ENCODE measurements at places on chromosomes 13 and 19.

DNA sequence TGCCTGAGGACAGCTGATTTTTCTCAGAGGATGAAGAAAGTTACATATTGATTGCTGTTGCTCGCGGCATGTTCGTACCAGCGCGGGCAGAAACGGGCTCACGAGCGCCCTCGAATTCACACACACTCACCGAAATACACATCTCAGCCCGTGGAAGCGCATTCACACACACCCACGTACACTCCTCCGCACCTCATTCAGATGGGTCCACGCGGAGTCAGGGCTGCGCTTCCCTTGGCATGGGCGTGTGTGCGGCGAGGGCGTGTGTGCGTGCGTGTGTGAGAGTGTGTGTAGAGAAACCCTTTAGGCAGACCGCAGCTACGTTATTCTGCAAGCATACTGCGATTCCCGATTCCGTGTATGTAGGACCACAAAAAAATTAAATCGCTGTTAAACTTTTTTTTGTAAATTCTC, 2.1 kb upstream of the PCDH17 start:
- DNase-seq = no peak

DNA sequence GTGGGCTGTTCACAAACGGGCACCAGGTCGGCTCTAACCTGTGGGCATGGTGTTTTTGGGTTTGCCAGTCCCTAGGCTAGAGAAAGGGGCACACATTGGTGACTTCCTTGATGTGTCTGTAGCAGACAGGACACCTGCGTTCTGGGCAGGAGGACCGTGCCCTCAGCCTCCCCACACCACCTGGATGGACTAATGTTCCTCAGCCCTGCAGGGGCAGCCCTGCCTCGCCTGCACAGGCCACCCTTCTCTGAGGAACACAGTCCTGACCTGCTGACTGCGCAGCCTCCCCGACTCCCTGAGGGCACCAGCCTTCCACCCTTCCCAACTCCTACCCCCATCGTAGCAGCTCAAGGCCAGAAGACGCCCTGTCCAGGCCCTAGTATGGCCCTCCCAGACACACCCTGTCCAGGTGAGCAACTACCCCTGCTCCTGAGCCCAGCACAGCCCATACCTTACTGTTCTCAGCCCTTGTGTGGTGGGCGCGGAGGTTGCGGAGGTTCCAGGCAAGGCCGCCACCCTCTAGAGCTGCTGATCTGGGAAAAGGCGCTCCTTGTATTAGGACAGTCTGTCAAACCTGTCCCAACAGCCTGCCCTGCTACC, 55.7 kb downstream of the GGACT start:
- DNase-seq = no peak

- DNase-seq = no peak
Observed at GRCh38 chr13:71869274-71869673, 2.3 kb upstream of the DACH1 start.

DNA sequence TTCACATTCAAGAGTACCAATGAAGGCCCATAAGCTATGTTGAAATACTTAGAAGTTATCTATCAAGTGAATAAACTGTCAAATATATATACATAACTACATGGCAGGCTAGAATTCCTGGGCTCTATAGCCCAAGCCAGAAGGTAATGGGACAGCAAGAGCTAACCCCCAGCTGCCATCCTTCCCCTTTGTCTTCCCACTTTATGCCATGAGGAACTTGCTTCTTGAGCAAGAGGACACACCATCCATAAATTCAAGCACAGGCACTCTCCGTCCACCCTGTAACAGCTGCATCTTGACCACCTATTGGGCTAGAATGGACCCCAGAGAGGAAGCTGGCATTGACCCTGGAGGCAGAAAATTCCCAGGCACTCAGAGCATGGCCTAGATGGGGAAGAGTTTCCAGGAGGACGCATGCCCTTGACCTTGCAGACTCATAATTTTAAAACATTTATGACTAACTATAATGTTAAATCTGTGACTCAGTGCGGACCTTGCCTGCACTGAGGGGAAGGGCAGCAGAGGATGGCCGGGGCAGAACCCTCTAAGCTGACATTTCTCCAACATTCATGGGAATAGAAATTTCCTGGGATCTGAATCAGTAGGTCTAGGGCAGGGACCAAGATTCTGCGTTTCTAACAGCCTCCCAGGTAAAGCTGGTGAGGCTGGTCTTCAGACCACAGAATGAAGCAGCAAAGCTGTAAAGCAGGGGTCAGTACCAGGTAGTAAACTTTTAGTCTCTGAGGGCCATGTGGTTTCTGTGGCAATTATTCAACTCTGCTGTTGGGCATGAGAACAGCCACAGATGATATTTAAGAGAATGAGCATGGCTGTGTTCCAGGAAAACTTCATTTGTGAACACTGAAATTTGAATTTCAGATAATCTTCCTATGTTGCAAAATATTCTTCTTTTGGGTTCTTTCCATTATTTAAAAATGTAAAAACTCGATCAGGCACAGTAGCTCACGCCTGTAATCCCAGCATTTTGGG, 71.4 kb upstream of the CLDN10 start:
- DNase-seq = no peak

- DNase-seq = peak; percentile 71
Observed at GRCh38 chr13:41492432-41493260, 35.3 kb downstream of the RGCC start.

GRCh38 chr13:43515531-43515930, 271.2 kb downstream of the ENOX1 start:
- DNase-seq = no peak

- no peak for DNase-seq
Observed at GRCh38 chr19:13120817-13121216, 2.8 kb downstream of the NACC1 start.

DNA sequence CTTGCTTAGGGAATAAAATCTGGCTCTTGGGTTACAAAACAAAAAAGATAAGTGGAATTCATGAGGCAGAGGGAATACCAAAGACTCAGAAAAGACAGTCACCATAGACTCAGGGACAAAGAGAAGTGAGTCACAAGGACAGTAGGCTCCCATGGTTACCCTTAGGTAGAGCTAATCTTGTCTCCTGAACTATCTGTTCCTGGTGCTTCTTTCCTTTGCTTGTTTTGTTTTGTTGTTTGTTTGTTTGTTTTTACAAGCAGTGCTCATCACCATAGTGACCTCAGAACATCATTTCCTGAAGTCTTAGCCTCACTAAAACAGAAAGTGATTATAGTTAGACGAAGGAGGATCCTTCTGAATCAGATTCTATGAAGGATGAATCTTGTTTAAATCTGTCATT, 142.3 kb upstream of the SOX21 start:
- no peak for DNase-seq

DNA sequence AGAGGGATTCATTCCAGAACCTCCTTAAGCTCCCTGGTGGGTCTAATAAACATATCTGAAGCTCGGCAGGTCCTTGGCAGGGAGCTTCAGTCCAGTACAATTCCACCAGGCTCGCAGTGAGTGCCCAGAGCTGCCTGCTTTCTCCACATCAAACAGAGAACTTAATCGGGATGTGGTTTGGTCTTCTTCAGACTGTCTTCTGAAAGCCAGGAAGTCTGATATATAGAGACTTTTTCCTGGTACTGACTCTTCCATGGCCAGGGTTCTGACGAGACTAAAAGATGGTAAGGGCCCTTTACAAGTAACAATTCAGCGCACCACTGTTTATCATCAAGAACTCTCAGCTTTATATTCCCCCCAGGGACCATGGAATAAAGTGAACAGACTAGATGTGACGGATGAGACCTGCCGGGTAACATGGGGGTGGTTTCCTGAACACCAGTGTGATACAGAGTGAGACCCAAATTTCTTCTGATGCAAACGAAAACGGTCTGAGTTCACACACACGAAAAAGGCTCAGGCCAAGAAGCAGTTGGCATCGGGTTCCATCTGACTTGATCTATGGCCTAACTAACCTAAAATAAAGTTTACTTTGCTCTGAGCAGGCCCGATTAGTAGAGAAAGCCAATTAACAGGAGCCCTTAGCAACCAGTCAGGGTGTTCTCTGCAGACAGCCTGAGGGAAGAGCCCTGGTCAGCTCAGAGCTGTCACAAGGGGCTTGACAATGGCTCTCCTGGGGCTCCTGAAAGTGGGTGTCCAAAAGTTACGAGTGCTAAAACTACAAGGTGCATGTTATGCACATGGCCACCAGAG, 29.0 kb downstream of the RANBP3 start:
- DNase-seq = peak; percentile 32

GRCh38 chr19:55546822-55547614, 1.7 kb upstream of the SBK3 start:
- DNase-seq = no peak

GRCh38 chr19:47641891-47642485, 33.1 kb downstream of the BICRA start:
- DNase-seq = no peak

DNA sequence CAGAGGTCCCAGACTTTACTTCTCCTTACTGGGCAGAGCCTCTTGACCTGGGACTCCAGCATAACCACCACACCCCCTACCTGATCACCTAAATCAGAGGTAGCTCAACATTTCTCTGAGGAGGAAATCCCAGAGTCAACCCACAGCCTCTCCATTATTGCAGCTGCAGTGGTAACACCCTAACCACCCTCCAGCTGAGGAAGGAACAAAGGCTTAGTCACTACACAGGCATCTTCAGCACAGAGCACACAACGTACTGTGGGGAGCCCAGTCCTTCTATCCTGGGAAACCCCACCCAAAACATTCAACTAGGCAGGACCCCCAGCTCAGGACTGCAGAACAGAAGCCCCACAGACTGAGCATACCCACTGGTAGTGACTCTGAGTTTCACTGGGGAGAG, 824.7 kb upstream of the SLITRK5 start:
- DNase-seq = no peak

- DNase-seq = no peak
Observed at GRCh38 chr13:50797091-50797490, 46.4 kb downstream of the DLEU7 start.

GRCh38 chr13:77305266-77305665, 21.6 kb downstream of the MYCBP2 start:
- DNase-seq = no peak

DNA sequence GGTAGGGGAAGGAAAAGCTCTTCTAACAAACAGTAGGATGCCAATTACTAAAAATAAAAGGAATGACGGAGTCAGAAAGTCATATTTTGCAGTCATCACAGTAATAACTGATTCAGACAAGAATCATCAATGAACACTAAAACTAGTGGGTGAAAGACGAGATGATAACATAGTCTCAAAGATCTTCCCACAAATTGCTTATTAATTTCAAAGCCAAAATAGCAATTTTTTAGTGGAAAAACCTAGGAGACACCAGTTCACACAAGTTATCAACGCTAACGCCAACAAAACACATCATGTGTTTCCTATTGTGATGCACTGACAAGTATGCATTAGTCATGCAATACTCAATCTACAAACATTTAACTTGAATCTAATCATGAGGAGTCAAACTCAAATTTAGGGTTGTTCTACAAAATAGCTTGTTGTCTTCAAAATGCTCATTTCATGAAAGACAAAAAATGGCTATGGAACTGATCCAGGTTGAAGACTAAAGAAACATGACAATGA, 18.6 kb downstream of the ZNF233 start:
- no peak for DNase-seq

DNA sequence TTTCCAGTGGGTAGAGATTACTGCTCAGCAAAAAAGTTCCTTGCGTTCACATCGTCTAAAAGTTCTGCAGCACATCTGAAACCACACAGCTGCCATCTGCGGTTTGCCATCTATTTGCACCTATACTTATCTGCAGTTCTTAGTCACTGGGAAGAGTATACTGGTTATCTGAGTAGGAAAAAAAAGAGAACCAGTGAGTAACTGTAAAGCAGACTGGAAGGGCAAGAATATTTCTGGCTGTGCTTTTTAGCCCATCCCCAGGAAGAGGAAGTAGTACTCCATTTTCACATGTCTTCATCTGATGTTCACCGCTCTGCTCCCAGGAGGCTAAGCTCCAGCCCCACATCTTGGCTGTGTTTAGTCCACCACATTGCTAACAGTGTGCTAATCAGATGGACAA, 35.6 kb downstream of the EFNB2 start:
- DNase-seq = no peak

- DNase-seq = no peak
Observed at GRCh38 chr19:15374796-15375440, 4.7 kb downstream of the AKAP8 start.

GRCh38 chr19:29812080-29812880, 489 bp downstream of the CCNE1 start:
- DNase-seq = no peak

- DNase-seq = peak; percentile 3
Observed at GRCh38 chr13:51222037-51222685, at the start of gene FAM124A. Gene FAM124A, plus strand, starts transcription at chr13:51222398. Its CDS starts 104 bp downstream, at chr13:51222502.

- no peak for DNase-seq
Observed at GRCh38 chr19:56141417-56141993, 418 bp downstream of the ZNF444 start.

DNA sequence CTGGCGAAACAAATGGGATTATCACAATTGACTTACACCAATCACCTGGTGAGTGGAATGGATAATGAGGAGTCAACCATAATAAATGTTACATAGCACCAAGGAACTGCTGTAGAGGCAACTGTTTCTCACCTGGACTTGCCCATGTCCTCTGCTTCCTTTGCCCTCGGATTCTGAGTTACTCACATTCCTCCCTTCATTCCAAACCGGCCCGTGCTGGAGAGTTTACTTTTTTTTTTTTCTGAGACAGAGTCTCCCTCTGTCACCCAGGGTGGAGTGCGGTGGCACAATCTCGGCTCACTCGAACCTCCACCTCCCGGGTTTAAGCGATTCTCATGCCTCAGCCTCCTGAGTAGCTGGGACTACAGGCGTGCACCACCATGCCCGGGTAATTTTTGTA, 41.5 kb upstream of the TSC22D1 start:
- no peak for DNase-seq

DNA sequence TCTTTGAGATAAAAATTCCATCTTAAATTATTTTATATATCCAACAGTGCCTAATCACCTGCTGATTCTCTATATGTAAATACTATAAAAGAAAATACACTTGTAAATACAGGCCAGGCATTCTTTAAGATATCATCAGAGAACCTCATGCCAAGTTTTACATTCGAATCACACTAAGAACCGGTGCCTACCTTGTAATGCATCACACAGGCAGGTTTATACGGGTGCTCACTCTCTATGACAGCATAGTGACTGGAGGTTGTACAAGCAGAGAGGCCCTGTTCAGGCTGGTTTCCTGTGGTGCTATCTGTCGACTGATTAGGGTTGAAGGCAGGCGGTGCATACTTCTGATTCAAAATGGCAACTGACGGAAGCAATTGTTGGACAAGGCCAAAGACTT, 141.3 kb upstream of the FBXL3 start:
- DNase-seq = no peak

- DNase-seq = no peak
Observed at GRCh38 chr13:38674208-38674607, 12.7 kb upstream of the FREM2 start.

GRCh38 chr13:107374038-107374437, 806.1 kb upstream of the ARGLU1 start:
- no peak for DNase-seq

GRCh38 chr13:58452123-58452623, 820.6 kb downstream of the PCDH17 start:
- no peak for DNase-seq

- DNase-seq = peak; percentile 31
Observed at GRCh38 chr19:29858000-29858596, 46.3 kb downstream of the CCNE1 start.
